ENCODE measurements at places on chromosomes 3 and 15. TPM values are rescaled to one million over a fixed set of nuclear protein-coding genes. Genes with fewer than 3 reads are reported as not detected.

- DNase-seq: peak; percentile 5
Measured at GRCh38 chr3:115148142-115148790, 1.2 kb upstream of the ZBTB20 start.

DNA sequence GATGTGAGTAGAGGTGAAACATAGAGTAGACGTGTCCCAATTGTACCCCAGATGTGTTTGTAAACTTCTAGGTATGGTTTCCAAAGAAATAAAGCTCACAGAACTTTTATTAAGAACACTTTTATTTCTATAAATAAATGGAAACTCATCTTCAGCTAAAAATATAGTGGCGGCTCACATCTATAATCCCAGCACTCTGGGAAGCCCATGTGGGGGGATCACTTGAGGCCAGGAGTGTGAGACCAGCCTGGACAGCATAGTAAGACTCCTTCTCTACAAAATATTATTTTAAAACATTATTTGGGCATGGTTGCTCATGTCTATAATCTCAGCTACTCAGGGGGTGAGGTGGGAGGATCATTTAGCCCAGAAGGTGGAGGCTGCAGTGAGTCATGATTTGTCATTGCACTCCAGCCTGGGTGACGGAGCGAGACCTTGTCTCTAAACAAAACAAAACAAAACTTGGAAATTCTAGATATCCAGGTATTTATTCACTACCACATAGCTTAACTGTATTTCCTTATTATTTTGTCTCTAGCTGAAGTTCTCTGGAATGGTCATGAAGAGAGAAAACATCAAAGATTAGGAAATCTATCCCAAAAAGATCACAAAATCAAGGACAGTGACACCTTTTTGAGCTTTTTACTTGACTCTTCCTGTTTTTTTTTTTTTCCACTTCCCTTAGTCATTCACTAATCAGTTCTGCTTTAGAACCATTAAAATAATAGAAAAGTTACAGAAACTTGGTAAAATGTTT is 258.1 kb downstream of the TIGIT start:
- no peak for DNase-seq

- DNase-seq: no peak
Measured at GRCh38 chr3:33790091-33790490, 8.3 kb upstream of the PDCD6IP start.

GRCh38 chr3:14925729-14926591 is 21.4 kb upstream of the NR2C2 start:
- no peak for DNase-seq

DNA sequence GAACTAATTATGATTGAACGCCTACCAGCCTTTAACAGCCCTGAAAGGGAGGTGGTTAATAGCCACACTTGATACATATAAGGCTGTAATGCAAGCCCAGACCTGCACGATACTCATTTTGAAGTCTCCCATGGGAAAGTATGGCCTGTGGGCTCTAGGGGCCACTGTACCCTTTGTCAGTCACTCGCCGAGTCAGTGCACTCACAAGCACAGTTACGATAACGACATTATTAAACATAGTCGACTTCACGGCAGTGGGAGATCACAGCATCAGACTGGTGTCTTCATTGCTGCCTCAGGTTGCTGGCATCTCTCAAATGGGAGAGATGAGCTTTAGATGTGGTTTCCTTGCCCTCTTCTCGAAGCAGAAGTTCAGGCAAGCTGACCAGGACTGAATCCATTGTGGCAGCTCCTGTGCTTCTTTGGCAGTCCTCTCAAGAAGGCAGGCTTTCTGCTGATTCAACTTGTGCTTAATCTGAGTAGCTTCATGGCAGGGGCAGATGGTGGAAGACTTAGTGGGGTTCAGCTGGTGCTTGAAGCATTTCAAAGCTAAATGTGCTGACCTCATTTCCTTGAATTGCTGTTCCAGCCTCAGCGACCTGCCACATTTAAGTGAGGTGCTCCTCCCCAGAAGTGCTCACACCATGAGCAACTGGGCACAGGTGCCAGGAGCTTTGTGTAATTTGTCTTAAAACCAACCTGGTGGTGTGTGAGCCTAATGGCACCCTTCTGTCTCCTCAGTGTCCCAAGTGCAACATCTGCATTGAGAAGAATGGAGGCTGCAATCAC is 15.8 kb upstream of the P4HTM start:
- DNase-seq: no peak

DNA sequence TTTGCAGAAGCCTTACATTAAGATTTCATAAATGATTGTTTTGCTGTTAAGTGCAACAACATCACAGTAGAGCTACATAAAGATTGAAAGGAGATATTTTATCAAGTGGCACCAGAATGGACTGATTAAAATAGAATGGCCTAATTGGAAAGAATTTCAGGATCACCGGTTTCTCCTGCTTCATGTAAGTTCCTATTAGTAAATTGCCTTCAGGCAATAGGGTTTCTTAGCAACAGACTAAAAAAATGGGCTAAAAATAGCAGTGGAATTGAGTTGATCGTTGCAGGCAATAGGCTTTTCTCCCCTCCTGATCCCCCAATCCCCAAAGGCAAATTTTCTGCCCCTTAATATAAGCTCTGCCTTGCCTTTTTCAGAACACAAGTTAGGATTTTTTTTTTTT is 917 bp downstream of the LNP1 start:
- peak; percentile 62 for DNase-seq

GRCh38 chr3:119700269-119700919 is 2.4 kb upstream of the CFAP91 start:
- DNase-seq: no peak

DNA sequence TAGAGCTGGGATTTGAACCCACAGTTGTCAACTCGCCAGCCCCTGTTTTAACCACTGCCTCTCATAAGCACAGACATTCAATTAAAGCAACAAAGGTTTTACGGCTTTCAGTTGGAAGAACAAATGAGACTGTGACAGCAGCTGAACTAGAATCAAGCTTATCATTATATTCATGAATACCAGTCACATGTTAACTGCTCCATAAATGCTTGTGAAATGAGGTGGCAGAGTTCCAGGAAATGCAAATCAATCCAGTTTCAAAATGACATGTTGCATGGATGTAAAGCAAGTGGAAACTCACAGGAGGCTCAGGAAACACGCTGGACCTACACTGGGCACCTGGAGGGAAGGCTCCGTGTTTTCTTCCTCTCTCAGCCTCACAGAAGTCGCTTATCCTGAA is 3.9 kb downstream of the GP5 start:
- no peak for DNase-seq

DNA sequence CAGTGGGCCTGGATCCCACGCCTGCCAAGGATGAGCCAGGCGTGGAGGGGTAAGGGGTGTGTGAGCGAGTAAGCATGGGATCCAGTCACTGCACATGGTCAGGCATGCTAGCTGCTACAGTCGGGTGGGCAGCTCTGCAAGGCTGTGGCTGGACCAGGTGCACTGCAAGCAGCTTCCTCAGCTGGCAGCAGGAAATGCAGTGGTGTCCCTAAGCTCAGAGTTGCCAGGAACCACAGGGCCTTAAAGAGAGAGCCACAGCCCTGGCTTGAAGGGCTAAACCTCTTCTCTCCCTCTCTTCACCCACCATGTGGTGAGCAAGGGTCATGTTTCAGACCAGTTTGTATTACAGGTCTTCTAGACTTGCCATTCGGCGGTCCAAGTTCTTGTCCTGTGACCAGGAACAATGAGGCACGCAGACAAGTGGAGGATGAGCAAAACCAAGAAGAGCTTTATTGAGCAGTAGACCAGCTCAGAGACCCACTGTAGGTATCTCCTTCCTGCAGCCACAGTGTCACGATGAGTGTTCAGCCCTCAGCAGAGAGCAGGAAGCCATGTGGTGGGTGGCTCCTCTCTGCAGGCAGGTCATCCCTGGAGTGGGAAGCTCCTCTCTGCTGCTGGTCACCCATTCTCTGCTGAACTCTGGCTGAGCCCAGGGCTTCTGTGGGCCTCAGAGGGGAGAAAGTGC is 511.9 kb downstream of the PYDC2 start:
- DNase-seq: no peak

DNA sequence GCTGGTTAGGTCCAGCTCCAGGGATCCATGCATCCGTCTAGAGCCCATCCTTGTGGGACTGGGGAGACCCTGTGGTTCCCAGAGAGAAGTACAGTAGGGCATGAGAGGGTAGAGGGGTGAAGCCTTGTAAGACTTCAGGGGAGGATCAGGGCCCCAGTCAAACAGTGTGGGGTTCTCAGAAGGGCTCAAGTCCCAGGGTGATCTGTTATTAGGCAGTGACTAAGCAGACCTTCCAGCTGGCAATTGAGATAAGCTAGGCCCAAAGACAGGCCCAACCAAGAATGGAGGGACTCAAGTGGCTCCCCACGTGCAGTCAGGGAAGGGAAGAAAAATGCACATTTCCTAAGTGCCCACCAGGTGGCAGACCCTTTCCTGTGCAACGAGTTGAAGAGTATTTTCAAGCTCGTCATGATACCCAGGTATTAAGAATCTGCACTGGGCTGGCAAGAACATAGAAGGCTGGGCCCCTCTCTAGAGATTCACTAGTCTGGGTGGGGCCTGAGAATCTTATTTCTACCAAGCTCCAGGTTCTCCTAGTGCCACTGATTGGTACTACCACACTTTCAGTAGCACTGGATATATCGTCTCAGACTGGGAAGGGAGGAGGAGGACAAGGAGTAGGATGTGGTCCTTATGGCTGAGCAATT is 240.8 kb downstream of the NR1D2 start:
- DNase-seq: peak; percentile 9

DNA sequence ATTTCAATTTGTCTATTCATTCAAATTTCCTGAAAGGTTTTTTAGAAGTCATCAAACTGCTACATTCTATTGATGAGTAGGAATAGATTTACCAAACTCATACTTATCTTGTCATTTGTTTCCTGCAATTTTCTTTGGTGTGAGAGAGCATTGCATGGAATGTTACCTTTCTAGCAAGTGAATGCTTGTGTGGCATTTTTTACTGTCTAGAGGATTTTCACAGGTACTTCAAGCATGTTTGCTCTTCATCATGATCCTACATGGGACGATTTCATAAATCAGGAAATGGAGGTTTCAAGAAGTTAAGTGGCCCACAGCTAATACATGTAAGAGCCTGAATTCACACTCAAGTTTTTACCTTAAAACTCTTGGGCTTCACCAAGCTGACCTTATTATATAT is 26.1 kb downstream of the TGFBR2 start:
- no peak for DNase-seq

GRCh38 chr3:198021320-198021719 is 61.3 kb downstream of the LMLN start:
- DNase-seq: no peak

DNA sequence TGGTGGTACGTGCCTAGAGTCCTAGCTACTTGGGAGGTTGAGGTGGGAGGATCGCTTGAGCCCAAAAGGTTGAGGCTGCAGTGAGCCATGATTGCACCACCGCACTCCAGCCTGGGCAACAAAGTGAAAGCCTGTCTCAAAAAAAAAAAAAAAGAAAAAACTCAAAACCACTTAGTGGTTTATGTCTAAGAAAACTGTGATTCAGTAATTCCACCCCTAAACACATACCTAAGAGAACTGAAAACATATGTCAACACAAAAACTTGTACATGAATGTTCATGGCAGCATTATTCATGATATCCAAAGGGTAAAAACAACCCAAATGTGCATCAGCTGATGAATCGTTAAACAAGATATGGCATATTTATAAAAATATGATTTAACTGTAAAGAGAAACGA is 14.3 kb downstream of the SPG21 start:
- no peak for DNase-seq

- no peak for DNase-seq
Measured at GRCh38 chr15:94205366-94205765, 26.0 kb upstream of the MCTP2 start.

DNA sequence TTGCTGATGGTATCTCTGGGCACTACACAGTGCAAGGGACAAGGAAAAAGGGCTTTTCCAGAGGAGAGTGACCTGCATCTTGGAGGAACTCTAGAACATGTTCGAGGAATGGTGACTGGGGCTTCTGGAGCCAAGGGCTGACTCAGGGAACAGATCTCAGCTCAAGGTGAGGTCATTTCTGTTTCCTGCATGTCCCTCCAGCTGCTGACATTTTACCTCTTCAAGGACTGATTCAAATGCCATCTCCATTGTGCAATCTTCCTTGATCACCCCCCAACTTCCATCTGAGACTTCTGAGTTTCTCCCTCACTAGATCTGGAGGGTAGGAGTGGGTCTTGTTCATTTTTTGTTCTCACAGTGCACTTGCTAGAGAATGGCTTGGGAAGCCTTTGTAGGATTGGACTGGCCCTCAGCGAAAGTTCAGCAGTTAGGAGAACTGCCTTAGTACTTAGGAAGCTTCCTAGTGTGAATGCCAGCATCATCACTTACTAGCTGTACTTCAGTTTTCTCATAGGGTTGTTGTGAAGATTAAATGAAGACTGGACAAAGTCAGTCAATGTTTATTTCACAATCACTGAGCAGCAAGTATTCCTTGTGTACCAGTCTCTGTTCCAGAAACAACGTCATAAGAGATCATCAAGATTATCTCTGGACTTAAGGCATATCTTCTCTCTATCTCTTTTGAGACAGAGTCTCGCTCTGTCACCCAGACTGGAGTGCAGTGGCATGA is 2.6 kb upstream of the IDH3A start:
- no peak for DNase-seq

DNA sequence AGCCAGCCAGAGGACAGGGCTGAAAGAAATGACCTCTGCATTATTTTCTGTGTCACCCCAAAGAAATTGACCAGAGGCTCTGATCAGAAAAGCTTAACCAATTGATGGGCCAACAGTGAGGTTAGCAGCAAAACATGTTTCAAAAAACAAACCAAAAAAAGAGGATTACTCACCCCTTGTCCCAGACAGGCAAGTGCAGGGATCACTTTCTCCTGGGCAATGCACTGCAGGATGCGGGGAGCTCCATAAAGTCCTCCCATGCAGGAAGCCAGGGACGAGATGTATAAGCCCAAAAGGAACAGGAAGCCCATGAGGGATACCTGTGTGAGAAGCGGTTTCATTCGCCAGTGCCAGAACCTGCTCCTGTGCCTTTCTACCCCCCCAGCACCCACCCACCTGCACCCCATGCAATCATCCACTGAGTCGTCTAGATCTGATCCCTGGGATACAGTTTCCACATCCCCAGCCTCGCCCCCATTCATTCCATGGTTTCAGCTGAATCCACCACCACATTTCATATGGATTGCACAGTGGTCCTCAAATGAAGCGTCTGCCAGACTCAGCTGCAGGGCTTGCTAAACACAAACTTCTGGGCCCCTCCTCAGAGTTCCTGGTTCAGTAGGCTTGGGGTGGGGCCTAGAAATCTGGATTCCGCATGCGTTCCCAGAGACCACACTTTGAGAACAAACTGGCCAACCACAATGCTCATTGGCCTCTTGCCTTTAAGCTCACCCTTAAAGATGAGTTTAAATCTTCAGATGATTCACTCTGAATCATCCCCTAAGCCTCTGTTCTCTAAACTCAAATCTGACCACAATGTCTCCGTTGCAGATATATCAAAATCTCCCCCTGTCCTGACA is 54.4 kb upstream of the HEG1 start:
- DNase-seq: no peak

- no peak for DNase-seq
Measured at GRCh38 chr3:136885357-136886213, 23.6 kb downstream of the NCK1 start.

IQCB1 gene
- polyA plus RNA-seq: 18.2 TPM

PODXL2 gene
- polyA plus RNA-seq: 5.0 TPM

ARGFX gene
- not detected for polyA plus RNA-seq

CCPG1 gene
- polyA plus RNA-seq: 29.4 TPM

MYO5C gene
- 8.5 TPM for polyA plus RNA-seq

TICRR gene
- 4.1 TPM for polyA plus RNA-seq

PPP2R3A gene
- polyA plus RNA-seq: 66.8 TPM

AMT gene
- 14.4 TPM for polyA plus RNA-seq

RASGRF1 gene
- 0.13 TPM for polyA plus RNA-seq

All from forelimb muscle (tissue), 1 donor.